AG08395 (cell line): ENCODE measurements at places on chromosomes 11 and 22.
A peak's percentile ranks its signal among the peaks of the same experiment; 100 is the strongest.

DNA sequence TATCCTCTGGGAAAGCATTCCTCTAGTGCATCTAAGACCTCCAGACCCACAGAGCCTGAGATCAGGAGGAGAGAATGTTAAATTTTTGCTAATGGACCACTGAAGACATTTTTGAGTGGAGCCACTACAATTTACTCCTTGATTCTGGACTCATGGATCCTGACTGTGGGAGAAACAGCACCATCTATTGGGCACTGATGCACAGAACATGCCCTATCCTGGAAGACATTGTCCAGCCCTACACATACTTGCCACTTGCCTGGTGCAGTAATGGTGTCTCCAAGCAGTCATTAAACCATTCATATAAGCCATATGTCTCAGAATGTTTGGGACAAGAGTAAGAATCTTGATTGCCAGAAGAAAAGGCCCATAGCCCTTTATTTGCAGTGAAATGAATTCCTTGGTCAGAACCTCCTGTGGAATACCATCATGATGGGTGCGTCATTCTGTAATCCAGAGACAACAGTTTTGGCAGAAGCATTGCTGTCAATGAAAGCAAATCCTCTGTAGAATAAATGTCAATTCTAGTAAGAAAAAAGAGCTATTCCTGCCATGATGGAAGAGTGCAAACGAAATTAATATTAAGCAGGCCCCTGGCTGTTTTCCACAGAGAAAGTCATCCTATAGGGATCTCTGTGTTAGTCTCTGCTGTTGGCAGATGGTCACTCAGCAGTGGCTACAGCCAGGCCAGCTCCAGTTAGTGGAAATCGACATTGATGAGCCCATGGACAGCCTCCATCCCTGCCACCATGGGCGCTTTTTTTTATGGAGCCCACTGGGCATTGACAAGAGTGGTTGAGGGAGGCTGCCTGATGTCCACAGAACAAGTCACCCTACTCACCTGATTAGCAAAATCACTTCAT is 43.5 kb downstream of the GGTLC2 start:
- peak; percentile 71 for DNase-seq

DNA sequence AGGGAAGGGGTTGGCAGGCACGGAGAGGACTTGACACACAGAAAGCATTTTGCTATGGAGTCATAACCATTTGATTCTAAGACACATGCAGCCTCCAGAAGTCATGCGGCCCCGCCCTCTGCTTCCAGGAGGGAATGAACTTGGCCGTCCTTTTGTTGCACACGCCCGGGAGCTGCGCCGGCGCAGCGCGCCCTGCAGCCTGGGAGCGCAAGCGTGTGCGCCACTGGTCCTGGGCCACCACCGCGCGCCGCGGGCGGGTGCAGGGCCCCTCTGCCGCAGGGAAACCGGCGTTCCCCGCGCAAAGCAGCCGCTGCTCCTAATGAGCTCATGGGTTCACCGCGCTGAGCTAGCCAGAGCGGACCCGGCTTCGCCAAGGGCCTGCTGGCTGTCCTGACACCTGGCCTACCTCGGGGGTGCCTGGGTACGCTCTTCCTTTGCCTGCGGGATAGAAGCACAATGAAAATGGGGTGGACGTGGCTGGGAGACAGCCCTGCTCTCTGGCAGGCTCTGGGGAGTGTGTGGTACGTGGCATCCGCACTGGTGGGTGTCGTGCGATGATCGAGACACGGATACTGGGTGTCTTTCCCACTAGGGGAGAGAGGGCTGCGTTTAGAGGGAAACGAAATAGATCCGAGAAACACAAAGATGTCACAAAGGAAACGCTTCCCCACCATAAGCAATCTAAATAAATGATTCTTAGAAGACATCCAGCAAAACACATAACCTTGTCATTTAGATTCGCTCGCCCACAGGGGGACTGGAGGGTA is 669 bp downstream of the MICAL3 start:
- peak; percentile 95 for DNase-seq

- no peak for DNase-seq
Observed at GRCh38 chr11:44205836-44206235, 104.1 kb downstream of the ALX4 start.

DNA sequence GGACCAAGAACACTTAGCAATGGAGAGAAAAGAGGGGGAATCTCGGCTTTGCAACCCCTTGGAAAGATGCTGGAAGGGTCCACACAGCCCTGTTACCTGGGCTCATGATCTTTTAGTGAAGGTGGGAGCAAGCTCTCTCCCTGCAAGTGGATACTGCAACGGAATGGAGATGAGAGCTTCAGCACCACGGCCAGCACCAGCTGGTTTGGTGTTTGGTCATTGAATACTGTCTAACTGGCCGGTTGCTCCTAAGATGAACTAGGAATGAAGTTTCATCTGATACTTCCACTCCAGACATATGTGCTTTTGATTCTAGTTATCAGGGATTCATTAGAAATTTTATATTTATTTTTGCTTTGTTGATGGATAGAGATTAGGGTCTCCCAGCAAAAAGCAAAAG is 16.3 kb downstream of the HTR3A start:
- DNase-seq, result peak; percentile 48

- no peak for DNase-seq
Observed at GRCh38 chr11:71322192-71322735, 69.9 kb upstream of the SHANK2 start.

DNA sequence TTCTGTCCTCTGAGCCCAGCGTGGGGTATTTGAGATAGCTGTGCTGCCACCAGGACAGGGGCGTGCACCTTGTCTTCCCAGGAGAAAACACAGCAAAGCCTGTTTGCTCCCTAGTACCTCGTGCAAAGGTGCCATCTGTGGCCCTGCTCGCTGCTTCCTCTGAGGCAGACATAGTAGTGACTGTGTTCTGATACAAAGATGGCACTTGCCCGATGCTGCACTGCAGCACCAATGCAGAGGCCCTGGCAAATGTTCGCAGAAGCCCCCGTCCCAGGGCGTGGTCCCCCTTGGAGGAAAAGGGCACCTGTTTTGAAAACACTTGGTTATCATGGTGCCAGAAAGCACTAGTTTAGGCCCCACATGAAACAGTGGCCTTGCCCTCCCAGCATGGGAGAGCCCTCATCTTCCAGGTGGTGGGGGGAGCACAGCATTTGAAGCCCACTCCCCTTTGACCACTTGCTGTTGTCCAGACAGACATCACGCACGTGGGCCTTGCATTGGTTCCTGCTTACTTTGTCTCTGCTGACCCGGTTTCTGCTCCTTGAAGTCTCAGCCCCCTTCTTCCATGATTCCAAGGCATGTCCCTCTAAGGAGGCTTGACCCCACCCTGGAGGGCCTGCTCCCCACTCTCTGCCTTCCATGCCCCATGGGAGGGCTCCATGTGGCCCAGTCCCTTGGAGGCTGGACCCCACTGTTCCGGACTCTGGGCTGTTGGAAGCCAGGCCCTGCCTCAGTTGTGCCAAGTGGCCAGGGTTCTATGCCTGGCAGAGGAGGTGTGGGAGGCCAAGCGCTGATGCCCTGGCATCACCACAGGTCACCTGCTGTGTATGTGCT is 109.4 kb downstream of the KCNQ1OT1 start:
- DNase-seq, result no peak
